ENCODE measurements at places on chromosomes 6 and 20.

DNA sequence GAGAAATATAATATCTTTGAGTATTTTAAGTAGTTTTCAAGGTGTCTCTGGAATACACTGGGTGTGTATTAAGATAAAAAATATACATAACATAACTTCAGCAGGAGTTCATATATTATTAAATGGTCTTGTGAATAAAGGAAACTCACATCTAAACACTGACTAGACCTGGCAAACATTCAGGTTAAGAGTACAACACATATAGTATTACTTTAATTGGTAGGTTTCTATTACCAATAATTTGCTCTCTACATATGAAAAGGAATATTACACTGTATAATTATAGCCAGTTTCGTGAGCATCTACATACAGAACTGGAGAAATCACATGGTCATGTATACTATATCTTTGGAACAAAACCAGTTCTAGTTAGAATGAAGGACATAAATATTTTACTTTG is 8.7 kb downstream of the NCOA5 start:
- no peak for DNase-seq

GRCh38 chr20:1813674-1814635 is 81.3 kb upstream of the SIRPA start:
- no peak for DNase-seq

DNA sequence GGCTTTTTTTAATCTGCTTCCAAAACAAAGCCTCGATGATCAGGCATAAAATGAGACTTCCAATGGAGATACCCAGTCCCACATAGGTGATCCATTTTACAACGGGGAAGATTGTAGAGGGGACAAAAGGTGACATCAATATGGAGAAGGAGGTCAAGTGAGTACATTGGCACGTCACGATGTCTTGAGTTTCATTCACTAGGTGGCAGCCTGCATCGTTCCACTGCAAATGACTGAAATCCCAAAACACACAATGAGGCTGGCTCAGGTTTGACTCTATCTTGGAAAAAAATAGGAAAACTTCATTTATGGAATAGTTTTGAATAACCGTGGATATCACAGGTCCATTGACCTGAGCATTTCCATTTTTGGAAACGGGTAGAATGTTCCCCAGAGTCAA is 32.5 kb downstream of the ADGRF1 start:
- no peak for DNase-seq

DNA sequence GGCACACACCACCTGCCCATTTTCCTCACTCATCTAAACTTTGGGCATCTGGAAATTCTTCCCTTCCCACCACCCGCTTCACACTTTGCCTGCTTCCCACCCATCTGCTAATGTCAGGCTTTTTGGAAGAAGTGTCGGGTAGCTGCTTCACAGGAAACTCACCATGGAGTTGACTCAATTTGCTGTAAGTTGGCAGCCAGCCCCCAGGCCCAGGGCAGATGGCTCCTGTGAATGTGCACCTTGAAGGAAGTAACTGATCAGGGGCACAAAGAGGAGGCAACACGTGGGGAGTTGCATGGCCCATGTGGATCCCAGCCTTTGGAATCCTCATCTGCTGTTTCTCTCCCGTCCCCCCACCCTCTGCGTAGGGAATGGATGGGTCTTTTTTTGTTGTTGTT is 87.3 kb downstream of the PPP1R14C start:
- no peak for DNase-seq

DNA sequence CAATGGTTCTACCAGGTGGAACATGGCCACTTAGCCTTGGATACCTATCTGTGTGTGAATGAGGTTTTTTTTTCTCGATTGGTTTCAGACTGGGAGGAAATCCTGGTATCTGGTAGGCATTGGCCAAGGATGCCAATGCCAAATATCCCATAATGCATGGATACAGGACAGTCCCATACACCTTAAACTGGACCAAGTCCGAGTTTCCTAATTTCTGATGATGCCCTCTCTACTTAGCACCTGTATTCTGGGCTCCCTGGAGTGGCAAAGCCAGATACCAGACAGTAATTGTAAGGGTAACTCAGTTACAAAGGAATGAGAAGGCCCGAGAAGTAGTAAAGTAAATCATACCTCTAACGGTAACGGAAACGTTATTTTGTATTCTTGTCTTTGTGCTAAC is 17.9 kb downstream of the SNX5 start:
- DNase-seq, result no peak

GRCh38 chr6:125227244-125227643 is 73.7 kb downstream of the TPD52L1 start:
- no peak for DNase-seq

GRCh38 chr6:147262946-147263345 is 58.7 kb downstream of the STXBP5 start:
- DNase-seq, result peak; percentile 4

- no peak for DNase-seq
Observed at GRCh38 chr6:31691078-31691463, 10.2 kb upstream of the LY6G5C start.

DNA sequence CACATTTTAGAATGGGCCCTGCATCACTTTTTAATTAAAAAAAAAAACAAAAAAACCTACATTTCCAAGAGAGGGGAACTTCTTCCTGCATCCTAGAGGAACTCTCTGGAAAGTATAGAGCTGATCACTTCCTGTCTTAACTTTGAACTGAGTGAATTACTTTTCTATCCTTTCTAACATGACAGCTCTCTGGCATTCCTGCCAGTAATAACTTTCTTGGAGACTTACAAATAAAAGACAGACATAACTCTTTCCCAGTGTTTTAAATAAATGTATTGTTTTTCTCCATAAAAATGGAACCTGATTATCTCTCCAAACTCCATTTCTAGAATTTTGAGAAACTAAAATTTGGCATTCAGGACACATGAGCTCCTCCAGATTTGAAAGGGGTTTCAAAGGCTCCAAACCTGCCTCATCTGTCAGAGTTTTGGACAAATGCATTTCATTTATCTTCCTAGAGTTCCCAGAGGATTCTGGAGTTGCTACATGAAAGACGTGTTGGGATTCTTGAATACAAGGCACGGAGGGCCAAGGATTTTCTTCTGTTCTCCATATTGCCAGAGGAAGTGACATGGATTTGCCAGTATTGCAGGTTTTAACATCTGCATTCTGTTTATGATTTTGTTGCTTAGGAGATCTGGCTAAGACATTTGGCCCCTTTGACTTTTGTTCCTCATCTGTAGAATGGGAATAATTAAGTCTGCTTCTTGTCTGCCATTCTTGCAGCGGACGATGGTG is 2.0 kb upstream of the SMOC2 start:
- no peak for DNase-seq

- no peak for DNase-seq
Observed at GRCh38 chr6:96465321-96465903, 56.2 kb upstream of the UFL1 start.

- DNase-seq, result no peak
Observed at GRCh38 chr6:33073431-33073871, at the start of gene HLA-DPA1. TSS of gene HLA-DPA1 (minus strand) at chr6:33073649.

DNA sequence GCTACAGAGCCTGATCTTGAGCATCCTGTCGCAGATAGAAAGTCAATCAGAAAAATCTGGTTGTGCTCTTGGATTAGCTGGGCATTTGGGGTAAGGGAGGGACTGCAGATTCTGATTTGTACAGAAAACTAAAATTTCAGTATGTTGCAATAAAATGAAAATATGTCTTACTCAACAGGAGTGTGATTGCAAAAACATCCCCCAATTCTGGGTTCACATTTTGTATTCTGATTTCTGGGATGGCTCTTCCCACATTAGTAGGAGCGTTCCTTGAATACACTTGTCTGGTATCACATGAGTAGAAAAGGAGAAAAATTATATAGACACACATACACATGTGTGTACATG is 40.5 kb downstream of the PANK2 start:
- no peak for DNase-seq
